Stimulated activated CD4-positive, alpha-beta T cell treated with anti-CD3 and anti-CD28 coated beads, TNF-alpha, amount 100 ng/mL, for 48 hours (primary cell): ENCODE measurements at places on chromosomes 12 and 14.

DNA sequence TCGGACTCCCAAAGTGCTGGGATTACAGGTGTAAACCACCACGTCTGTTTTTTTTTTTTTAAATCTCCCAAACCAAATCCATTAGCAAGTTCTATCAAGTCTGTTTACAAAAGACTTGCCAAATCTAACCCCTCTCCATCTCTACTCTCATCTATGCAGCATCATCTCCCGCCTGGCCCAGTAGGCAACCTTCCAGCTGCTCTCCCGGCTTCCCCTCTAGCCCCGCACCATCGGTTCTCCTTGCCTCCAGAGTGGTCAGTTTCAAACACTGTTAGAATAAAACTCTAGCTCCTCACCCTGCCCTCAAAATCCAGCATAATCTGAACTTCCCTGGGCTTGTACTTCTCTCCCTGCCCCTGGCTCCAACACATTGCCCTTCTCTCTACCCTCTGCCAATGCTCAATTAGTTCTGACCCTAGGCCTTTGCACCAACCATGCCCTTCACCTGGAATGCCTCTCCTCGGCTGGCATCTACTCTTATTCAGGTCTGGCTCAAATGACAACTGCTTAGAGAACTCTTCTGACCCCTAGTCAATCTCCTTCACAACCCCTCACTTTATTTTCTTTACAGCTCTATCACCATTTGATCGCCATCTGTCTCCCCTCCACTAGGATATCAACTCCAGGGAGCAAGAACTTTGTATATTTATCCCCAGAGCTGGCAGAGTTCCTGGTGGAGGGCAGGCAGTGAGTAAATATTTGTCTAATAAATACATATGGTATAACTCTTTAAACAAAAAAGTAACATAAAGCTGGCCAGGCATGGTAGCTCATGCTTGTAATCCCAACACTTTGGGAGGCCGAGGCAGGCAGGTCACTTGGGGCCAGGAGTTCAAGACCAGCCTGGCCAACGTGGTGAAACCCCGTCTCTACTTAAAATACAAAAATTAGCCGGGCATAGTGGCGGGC is 4.9 kb downstream of the WSB2 start:
- no peak for DNase-seq

DNA sequence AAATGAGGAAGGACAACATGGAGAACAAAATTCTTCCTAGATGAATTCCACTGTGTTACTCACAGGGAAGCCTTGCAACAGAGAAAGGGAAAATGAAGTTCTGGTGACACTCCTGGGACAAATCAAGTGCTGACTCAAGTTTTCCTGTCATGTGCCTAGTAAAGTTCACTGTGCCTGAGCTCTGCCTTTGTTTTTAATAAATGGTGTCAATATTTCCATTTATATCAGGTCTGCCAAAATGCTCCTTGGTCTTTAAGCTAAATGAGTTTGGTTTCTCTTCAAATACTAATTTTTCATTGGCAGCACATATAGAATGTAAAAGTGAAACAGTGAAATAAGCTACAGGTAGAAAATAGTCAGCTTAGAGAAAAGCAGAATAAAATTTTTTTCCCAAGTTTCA is 33.0 kb downstream of the HIGD1C start:
- no peak for DNase-seq

- DNase-seq, result no peak
Observed at GRCh38 chr12:3213188-3213587, 136.0 kb downstream of the TSPAN9 start.

DNA sequence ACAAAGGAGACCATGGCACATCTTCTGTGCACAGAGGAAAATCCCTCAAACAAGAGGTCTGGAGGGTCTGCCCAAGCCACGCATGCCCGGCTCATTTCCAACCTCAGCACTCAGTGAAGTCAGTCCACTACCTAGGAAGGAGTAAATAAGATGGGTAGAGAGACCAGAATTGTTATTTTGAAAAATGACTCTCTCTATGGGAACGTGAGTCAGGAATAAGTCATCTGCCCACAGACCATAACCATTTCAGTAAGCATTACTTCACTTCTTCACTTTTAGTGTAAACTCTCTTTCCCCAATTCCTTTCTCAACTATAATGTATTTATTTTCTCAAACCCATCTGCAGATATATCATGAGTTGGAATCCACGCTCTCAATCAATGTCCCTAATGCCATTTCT is 1039.9 kb upstream of the USP15 start:
- DNase-seq, result no peak

DNA sequence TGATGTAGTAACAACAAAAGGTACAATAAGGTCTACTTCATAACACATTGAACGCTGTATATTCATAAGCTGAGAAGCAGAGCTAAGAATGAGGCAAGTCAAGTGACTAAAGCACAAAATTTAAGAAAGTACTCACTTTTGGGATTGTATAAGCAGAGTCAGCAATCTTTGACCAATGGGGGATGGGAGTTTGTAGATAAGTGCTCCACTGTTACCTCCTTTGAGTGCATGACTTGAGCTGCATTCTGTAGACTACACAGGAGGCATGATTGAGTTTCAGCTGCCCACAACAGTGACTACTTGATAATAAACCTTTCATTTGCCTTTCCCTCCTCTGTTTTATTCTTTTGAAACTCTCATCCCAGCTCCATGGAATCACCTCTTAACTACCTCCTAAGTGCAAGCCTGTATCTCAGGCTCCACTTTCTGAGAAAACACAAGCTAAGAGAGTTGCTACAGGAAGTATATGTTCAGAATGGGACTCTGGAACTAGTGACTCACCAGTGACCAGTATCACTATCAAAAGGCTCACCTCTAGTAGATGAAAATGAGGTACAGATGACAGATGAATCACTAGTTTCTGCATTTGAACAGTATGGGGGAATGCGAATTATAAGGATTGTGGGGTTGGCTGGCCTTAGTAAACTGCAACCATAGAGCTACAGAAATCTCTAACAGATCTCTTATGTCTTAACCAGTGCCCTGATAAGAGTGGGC is 49.2 kb downstream of the SLC35F4 start:
- DNase-seq, result no peak

- DNase-seq, result no peak
Observed at GRCh38 chr14:71776471-71777360, 155.5 kb upstream of the RGS6 start.

DNA sequence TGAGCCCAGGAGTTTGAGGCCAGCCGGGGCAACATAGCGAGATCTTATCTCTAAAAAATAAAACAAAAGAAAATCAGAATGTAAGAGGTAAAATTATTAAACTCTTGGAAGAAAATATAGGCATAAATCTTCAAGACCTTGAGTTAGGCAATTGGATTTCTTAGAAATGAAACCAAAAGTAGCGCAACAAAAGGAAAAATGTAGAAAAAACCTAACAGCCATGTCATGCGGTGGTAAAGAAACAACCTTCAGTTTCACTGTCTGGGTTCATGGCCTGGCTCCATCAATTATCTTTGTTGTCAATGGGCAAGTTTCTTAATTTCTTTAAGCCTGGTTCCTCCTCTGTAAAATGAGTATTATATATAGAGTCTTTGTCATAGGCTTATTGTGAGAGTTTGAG is 5.6 kb upstream of the GCH1 start:
- no peak for DNase-seq

- no peak for DNase-seq
Observed at GRCh38 chr14:81797315-81797714, 263.7 kb upstream of the SEL1L start.

DNA sequence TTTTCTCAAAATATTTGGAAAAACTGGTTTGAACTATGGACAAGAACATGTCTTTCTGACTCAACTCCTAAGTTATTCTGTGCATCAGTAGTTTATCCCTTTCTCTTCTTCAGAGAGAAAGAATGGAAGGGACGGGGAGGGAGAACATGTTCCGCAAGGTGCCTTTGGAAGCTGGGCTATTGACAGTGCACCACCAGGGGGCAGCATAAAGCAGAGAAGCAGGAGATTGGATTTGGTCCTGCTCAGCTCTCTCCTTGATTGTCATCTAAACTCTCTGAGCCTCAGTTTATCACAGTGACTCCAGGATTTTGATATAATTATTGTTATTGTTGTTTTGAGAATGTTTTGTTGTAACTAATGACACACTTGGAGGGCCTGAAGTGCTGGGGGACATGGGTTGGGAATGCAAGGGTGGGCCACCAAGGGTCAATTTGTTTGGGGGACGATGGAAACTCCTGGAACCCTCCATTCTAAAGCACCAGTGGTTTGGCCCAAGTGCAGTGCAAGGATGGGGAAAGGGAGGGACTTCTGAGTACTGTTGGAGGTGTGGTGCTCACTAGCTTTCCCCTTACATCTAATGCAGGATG is 45.3 kb upstream of the ANO6 start:
- DNase-seq, result peak; percentile 87
